Activated CD8-positive, alpha-beta memory T cell treated with anti-CD3 and anti-CD28 coated beads, Interleukin-2, amount 10 ng/mL, durations not matched to agents 7 days and 5 days (primary cell): ENCODE measurements at places on chromosomes 12 and 14.

GRCh38 chr14:79418649-79419415, 792.5 kb downstream of the DIO2 start:
- no peak for DNase-seq

GRCh38 chr12:68293347-68293746, 38.8 kb downstream of the MDM1 start:
- no peak for DNase-seq

DNA sequence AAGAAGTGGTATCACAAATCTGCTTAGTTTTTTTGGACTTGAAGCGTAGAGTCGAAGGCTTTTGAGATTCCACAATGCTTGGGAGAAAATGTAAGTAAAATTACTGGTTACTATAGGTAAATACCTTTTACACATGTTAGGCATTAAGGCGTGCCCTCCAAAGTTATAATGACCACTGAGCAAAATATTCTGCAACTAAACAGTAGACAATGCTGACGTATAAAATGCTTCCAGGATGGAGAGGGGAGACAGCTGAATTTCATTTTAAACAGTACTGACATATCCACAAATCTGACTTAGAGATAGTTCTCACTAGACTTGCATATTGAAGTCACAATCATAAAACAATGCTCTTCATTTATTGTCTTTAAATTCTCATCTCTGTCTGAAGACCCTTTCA, 144.5 kb upstream of the DCN start:
- DNase-seq = no peak

DNA sequence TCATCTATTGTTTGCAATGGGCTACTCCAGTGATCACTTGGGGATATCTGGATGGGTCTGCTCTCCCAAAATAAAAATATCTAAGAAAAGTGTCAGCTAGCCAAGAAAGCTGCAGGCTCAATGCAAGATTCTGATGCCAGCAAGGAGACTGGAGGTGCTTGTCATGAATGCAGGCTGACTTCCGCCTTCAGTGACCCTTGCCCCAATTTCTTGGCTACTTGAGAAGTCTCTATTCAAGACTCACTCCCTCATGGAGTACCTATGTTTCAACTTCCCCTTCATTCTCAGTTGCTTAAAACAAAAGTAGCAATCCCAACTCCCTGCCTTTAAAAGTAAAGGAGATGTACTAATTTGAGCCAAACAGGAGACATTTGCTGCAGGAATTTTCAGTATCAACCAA, 123.9 kb downstream of the GPR65 start:
- DNase-seq = no peak

- no peak for DNase-seq
These were observed 239.3 kb downstream of the ALG10B start for GRCh38 chr12:38555620-38556591.

GRCh38 chr14:26820138-26820537, 222.3 kb upstream of the NOVA1 start:
- DNase-seq = no peak

- DNase-seq = peak; percentile 60
These were observed 512 bp downstream of the POU6F1 start for GRCh38 chr12:51217133-51217967.

DNA sequence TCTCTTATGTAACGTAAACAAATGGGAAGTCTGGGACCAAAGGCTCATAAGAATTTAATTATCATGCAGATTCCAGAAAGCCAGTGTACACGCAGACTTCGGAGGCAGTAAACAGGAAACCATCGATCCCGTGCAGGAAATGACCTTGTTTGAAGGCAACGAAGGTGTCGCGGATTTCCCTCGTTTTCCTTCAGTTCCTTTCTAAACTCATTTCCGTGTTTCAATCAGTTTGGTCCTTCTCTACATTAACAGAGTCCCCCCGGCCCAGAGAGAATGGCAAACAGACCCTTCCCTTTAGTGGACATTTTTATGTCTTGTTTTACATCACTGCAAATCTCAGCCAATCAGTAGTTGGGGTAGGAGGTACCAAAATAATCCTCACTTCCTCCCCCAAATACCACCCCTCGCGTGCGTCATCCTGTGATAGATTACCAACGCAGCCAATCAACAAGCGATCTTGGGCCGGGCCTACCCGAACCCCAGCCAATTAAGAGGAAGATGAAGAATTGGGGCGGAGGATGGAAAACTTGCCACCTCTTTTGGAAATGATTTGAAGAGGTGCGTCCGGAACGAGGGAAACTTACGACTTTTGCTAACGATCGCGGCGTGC, 6.1 kb upstream of the FOXJ2 start:
- DNase-seq = peak; percentile 99

- DNase-seq = no peak
These were observed 68.9 kb downstream of the SPPL3 start for GRCh38 chr12:120835304-120835612.

- no peak for DNase-seq
These were observed 97.5 kb downstream of the LRRC74A start for GRCh38 chr14:76923431-76924370.

DNA sequence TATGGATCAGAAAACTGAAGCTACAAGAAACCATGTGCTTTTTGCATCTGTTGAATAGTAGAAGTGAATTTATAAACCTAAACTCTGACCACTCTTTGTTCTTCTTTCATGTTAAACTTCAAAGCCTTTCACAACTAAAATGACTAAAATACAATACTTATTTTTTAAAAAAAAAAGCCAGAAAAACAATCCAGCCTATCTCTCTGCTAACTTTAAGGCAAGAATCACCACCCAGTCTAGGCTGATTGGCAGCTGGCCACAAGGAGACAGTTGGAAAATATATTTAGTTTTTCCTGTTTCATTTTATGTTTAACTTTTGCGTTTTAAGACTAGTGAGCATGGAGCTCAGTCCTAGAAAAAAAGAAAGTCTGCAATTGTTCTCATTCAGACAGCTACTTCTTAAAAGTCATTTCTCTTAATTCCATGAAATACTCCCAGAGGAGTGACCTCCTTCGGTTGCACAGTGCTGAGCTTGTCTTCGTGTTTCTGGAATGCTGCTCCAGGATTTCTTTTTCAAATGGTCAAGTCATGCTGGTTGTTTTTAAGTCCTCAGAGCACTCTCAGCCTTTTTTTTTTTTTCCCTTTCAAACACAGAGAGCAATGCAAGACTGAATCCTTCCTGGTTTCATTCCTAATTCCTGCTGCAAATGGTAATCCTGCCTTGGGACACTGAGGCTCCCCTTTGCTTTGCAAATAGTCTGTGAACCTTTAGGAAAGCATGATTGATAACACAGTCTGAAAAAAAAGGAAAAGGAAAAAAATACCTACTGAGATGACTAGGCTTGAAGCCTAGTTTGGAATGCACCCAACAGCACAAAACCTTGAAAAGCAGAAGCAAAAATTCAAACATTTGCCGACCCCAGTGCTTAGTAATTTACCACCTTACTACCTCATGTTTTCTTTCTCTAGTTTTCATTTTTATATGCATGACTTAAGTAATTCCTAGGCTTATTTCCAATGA, 233.3 kb upstream of the DAAM1 start:
- DNase-seq = no peak

DNA sequence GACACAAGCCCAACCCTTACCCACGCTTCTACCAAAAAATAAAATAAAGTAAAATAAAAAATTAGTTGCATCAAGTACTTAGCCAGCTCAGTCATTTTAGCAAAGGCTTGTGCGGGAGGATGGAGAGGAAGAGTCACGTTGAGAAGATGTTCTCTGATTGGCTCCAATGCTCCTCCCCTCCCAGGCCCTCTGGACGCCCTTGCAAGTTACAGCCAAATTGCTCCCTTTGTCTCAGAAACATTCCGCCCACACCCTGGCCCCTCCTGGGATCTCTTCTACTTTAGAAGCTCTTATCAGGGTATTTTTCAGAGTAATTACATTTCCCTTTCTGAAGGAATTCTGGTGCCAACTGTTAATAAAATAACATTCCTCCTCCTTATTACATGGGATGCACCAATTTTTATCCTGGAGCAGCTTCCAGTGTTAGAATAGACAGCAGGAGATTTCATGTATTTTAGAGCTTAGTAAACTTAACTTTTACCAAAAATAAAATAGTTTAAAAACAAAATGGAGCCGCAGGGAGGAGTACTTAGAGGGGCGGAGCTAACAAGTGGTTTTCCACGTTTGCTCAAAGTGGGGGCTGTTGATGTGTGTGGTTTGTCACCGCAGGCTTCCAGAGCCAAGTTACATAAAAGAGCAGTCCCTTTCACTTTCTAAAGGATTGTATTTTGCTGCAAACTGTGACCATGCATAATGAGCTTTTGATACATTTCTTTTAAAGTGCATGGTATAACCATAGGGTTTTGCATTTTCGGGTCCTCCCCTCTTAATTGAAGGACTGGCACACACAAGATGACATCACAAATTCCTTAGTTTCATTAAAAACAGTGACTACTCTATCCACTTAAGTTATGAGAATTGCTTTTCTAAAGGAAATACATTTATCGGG, 71.7 kb upstream of the RAP1B start:
- peak; percentile 77 for DNase-seq

- DNase-seq = no peak
These were observed 141.5 kb downstream of the NEDD1 start for GRCh38 chr12:97048421-97049035.

- no peak for DNase-seq
These were observed 364.9 kb upstream of the FLRT2 start for GRCh38 chr14:85165094-85165493.

GRCh38 chr14:104827177-104828055, 26.5 kb downstream of the ZBTB42 start:
- DNase-seq = peak; percentile 64

- no peak for DNase-seq
These were observed 42.5 kb upstream of the GNPNAT1 start for GRCh38 chr14:52833891-52834290.

GRCh38 chr14:97874394-97874793, 1077.2 kb downstream of the VRK1 start:
- DNase-seq = no peak

GRCh38 chr14:97074856-97075255, 277.7 kb downstream of the VRK1 start:
- DNase-seq = no peak

GRCh38 chr14:59306775-59307174, 118.3 kb downstream of the DAAM1 start:
- no peak for DNase-seq

- no peak for DNase-seq
These were observed 9.5 kb downstream of the HSP90AA1 start for GRCh38 chr14:102077382-102077709.

GRCh38 chr12:89349814-89350213, 2.5 kb downstream of the DUSP6 start:
- DNase-seq = no peak

GRCh38 chr12:77847680-77848431, 17.2 kb downstream of the NAV3 start:
- DNase-seq = no peak

DNA sequence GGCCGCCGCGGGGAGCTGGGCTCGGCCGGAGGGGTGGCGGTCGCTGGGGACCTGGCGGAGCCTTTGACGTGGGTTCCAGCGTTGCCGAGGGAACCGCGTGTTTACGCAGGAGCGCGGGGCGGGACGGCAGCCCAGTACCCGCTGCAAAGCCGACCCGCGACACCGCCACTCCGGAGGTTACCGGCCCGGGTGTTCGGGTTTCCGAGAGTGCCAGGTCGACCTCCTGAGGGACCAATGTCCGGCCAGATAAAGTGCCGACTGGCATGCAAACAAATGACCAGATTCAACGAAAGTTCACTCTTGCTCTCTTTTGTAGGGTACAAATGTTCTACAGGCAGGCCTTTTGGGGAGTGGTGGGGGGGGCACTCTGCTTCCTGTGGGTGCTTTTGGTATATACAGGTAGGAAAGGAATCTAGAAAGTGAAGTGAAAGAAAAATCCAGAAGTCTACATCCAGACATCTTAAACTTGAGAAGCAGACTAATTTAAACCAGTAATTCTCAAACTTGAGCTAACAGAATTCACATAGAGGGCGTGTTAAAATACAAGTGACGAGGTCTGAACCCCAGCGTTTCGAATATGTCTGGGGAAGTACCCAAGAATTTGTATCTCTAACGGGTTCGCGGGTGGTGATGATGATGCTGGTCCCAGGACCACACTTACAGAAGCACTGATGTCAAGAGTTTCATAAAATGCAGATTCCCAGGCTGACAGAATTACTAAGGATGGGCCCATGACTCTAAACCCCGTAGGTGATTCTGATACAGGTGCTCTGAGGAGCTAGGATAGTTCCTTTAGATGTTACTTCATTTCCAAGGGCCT, at the start of gene GPR135:
Gene GPR135 (minus strand): TSS at position 65 of the 820 bp plus-strand sequence. CDS start 154 bp downstream, outside the sequence.
- DNase-seq = no peak

GRCh38 chr12:104751594-104751993, 206.5 kb downstream of the SLC41A2 start:
- DNase-seq = no peak

- no peak for DNase-seq
These were observed 147.4 kb upstream of the NUDT4 start for GRCh38 chr12:93230326-93230720.

DNA sequence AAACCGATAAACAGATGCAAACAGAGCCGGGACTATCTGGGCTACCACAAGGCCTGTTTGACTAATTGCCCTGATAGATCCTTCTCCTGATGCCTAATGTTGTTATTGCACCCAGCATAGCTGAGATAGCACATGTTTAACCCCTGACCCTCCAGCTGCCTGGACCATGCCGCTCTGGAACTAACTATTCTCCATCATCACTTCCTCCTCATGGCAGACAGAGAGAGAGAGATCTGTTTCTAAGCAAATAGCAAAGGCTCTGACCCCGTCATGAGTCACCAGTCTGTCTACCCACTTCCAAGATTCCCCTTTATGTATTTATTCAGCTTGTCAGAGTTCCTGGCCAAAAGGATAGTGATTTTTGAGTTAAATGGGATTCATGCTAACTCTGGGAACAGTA, 58.2 kb upstream of the FLRT2 start:
- no peak for DNase-seq

- DNase-seq = no peak
These were observed 31.2 kb downstream of the FBXO21 start for GRCh38 chr12:117158911-117159553.

DNA sequence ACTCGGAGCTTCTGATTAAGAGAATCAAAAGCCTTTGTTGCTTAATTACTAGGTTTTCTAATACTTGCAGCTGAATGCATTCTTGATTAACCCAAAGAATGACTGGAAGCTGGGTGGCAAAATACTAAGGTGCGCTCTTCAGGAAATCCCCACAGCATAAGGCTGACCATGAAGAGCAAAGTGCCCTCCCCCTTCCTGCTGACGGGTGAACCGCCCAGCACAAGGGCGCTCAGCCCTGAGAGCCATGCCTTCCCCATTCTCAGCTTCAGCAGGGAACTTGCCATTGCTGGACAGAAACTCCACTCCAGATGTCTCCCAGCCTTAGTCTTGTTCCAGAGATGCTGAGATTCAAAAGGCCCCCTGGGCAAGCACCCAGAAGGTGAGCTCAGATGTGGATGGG, 27.2 kb upstream of the FBRSL1 start:
- no peak for DNase-seq

DNA sequence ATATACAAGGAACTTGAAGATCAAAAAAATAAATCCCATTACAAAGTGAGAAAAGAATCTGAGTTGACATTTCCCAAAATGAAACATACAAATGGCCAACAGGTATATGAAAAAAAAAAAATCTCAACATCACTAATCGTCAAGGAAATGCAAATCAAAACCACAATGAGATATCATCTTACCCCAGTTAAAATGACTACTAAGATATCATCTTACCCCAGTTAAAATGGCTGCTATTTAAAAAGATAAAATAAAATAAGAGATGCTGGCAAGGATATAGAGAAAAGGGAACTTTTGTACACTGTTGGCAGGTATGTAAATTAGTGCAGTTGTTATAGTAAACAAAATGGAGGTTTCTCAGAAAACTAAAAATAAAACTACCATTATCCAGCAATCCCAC, 44.4 kb downstream of the PLEKHG7 start:
- DNase-seq = no peak

- no peak for DNase-seq
These were observed 484 bp downstream of the PPP1CC start for GRCh38 chr12:110742096-110742717.
